ENCODE measurements at places on chromosomes 16 and 17.
A peak's percentile ranks its signal among the peaks of the same experiment; 100 is the strongest.

GRCh38 chr17:7644775-7645174 is 6.0 kb upstream of the ATP1B2 start:
- DNase-seq: no peak
- H3K27ac ChIP-seq: no peak overlapping the region
- H3K27me3 ChIP-seq: no peaks in the 10 kb centered on the region
- H3K36me3 ChIP-seq: no peaks in the 10 kb centered on the region
- no peak overlapping the region for H3K4me3 ChIP-seq
- H3K4me1 ChIP-seq: no peaks in the 10 kb centered on the region

DNA sequence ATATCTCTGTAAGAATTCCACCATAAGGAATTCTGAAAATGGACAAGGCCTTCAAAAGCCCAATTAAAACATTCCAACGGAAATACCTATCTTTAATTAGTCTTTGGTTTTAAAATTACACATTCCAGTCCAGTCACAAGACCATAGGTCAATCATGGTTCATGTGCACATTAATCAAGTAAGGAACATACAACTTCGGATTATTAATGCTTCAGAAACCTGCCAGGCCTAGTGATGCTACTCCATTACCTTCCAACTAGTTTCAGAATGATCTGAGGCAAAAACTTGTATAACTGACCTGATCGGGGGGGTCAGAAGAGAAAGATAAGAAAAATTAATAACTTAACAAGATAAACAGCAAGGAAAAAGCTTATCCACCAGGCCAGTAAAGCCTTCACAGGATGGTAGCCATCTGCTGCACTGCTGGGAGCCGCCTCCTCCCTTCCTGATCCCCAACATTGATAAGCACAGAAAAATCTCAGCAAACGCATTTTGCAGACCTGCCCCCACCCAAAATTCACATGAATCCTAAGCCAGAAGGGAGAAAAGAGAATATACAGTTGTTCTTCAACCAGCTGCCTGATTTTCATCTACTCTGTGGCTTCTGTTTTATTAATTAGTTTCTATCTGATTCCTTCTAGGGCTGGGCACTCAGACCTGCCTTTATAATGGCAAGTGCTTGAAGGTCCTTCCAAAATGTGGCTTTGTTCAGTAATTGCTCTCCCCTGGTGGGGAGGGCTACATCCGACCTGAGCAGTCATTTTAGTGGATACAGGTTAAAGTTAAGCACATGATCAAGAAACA is 6.0 kb downstream of the SDR42E1 start:
- H3K36me3 ChIP-seq: no peaks in the 10 kb centered on the region
- DNase-seq: no peak
- no peak overlapping the region for H3K4me3 ChIP-seq
- H3K27me3 ChIP-seq: no peaks in the 10 kb centered on the region

GRCh38 chr16:16857603-16858283 is 478.8 kb downstream of the NPIPA7 start:
- no peaks in the 10 kb centered on the region for H3K27me3 ChIP-seq
- no peak overlapping the region for H3K4me3 ChIP-seq
- H3K27ac ChIP-seq: no peak overlapping the region
- no peaks in the 10 kb centered on the region for H3K36me3 ChIP-seq
- DNase-seq: no peak

DNA sequence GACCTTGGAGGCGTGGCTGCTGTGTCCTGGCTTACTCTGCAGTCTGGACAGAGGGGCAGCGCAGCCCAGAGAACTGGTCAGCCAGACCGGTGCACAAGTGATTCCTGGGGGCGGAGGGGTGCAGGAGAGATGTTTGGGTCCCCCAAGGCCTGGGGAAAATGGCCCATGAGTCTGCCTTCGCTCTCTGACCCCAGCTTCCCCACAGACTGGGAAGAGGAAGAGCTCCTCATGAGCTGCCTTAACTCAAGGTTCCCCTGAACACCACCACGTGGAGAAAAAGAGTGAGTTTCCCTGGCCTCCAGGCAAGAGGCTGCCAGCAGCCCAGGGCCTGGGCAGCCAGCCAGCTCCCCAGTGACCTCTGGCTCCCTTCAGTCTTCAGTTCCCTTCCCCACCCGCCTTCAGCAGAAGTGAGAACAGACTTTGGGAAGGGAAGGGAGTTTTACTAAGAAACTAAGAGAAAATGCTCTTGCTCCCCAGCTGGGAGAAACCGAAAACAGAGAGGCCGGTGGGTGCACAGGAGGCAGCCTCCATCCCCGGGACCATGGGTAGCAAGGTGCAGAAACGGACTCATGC is 2.0 kb upstream of the C17orf99 start:
- H3K27ac ChIP-seq: peak overlapping the region; percentile 50
- peaks cover 64% of the 10 kb centered on the region for H3K4me1 ChIP-seq
- DNase-seq: peak; percentile 95
- no peaks in the 10 kb centered on the region for H3K36me3 ChIP-seq
- H3K4me3 ChIP-seq: no peak overlapping the region
- H3K27me3 ChIP-seq: no peaks in the 10 kb centered on the region

DNA sequence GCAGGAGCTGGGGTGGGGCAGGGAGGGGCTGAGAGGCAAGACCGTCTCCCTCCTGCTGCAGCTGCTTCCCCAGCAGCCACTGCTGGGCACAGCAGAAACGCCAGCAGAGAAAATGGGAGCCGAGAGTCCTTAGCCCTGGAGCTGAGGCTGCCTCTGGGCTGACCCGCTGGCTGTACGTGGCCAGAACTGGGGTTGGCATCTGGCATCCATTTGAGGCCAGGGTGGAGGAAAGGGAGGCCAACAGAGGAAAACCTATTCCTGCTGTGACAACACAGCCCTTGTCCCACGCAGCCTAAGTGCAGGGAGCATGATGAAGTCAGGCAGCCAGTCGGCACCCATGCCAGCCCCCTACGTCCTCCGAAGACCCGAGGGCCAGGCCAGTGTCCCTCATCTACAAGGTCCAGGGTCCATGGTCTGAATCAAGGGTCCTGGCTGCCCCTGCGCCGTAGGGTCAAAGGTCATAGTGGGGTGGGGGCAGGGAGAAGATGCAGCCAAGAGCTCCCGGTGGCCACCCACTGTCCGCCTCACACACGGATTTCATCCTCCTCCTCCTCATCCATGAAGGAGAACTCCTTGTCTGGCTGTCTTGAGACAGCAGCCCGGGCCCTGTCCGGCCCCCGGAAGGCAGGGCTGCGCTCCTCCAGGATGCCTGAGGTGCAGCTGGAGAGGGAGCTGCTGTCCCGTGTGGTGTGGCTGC is 23.4 kb upstream of the CPSF4L start:
- peaks cover 35% of the 10 kb centered on the region for H3K4me1 ChIP-seq
- DNase-seq: no peak
- no peak overlapping the region for H3K4me3 ChIP-seq
- H3K36me3 ChIP-seq: peaks cover 27% of the 10 kb centered on the region
- H3K27me3 ChIP-seq: no peaks in the 10 kb centered on the region

- no peaks in the 10 kb centered on the region for H3K27me3 ChIP-seq
- no peak overlapping the region for H3K27ac ChIP-seq
- DNase-seq: peak; percentile 12
- H3K36me3 ChIP-seq: peaks cover 63% of the 10 kb centered on the region
- no peaks in the 10 kb centered on the region for H3K4me1 ChIP-seq
Observed at GRCh38 chr16:18834864-18835263, 33.5 kb upstream of the ARL6IP1 start.

GRCh38 chr17:4010754-4011153 is 46.5 kb upstream of the ATP2A3 start:
- DNase-seq: no peak
- H3K4me3 ChIP-seq: no peak overlapping the region
- H3K36me3 ChIP-seq: peaks cover 76% of the 10 kb centered on the region
- no peaks in the 10 kb centered on the region for H3K27me3 ChIP-seq

- H3K27ac ChIP-seq: no peak within 1 kb of the TSS
- H3K36me3 ChIP-seq: no peaks in the 10 kb centered on the region
- H3K4me1 ChIP-seq: peaks cover 33% of the 10 kb centered on the region
- no peaks in the 10 kb centered on the region for H3K27me3 ChIP-seq
- H3K4me3 ChIP-seq: peak within 1 kb of the TSS; percentile 23
Observed at GRCh38 chr16:75116081-75116910, at the start of gene LDHD. TSS of gene LDHD (minus strand) at chr16:75116780. CDS start at chr16:75116720, 60 bp downstream.

GRCh38 chr17:70691150-70691549 is 521.8 kb downstream of the KCNJ2 start:
- H3K4me1 ChIP-seq: no peaks in the 10 kb centered on the region
- no peak overlapping the region for H3K27ac ChIP-seq
- H3K4me3 ChIP-seq: no peak overlapping the region
- no peaks in the 10 kb centered on the region for H3K27me3 ChIP-seq

- no peaks in the 10 kb centered on the region for H3K4me1 ChIP-seq
- DNase-seq: no peak
- no peak overlapping the region for H3K27ac ChIP-seq
Observed at GRCh38 chr17:37233036-37233435, 142.7 kb upstream of the C17orf78 start.

- H3K4me3 ChIP-seq: no peak overlapping the region
- H3K36me3 ChIP-seq: peaks cover 60% of the 10 kb centered on the region
- H3K4me1 ChIP-seq: no peaks in the 10 kb centered on the region
- no peak overlapping the region for H3K27ac ChIP-seq
- DNase-seq: no peak
- H3K27me3 ChIP-seq: no peaks in the 10 kb centered on the region
Observed at GRCh38 chr17:19904412-19904811, 36.7 kb upstream of the ULK2 start.

DNA sequence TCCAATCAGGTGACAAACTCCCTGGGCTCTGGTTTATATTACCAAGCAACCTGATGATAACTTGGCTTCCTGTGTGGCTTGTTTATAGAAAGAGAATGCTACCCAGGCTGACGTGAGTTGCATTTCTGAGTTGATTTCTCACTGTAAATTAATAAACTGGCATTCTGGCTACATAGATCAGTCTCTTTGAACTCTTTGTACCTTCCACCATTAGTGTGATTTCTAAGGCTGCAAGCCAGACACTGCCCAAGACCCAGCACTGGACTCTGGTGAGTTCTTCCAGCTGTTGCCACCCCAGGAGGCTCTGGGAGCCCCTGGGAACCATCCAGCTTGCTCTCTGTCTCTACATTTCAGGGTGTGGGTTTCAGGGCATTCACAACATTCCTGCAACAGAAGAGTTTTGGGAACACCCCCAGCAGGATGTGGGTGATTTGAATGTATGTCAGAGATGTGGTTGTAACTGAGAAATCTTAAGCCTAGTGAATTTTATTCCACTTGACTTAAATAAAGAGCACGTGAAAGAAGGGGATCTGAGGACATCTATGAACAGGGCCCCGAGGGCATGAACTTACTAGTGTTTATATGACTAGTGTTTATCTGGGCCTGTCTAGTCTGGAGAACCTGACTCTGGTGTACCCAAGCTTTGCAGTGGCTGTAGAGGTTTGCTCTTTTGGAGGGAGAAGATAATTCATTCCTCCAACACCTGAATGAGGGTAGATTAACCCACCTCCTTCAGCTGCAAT is 30.3 kb upstream of the LRRC37A start:
- no peaks in the 10 kb centered on the region for H3K36me3 ChIP-seq
- H3K4me3 ChIP-seq: no peak overlapping the region
- H3K4me1 ChIP-seq: peaks cover 13% of the 10 kb centered on the region
- H3K27me3 ChIP-seq: peaks cover 6% of the 10 kb centered on the region
- DNase-seq: no peak

DNA sequence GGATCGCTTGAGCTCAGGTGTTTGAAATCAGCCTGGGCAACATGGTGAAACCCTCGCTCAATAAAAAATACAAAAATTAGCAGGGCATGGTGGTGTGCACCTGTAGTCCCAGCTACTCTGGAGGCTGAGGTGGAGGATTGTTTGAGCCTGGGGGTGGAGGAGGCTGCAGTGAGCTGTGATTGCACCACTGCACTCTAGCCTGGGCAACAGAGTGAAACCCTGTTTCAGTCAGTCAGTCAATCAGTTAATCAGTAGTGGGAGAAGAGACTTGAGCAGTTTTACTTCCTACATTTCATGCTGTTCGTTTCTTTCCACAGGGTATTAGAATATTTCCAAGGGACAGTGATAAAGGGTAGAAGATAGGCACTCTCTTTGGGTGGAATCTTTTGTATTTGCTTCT is 8.8 kb downstream of the MAP3K3 start:
- no peak for DNase-seq
- H3K4me3 ChIP-seq: no peak overlapping the region
- H3K27me3 ChIP-seq: no peaks in the 10 kb centered on the region

- H3K4me3 ChIP-seq: no peak overlapping the region
- H3K27ac ChIP-seq: no peak overlapping the region
Observed at GRCh38 chr16:718389-718788, 2.6 kb upstream of the ANTKMT start.

- peaks cover 6% of the 10 kb centered on the region for H3K27me3 ChIP-seq
- H3K4me1 ChIP-seq: no peaks in the 10 kb centered on the region
- no peak overlapping the region for H3K27ac ChIP-seq
- H3K36me3 ChIP-seq: no peaks in the 10 kb centered on the region
Observed at GRCh38 chr17:2783310-2784030, 12.8 kb upstream of the RAP1GAP2 start.

DNA sequence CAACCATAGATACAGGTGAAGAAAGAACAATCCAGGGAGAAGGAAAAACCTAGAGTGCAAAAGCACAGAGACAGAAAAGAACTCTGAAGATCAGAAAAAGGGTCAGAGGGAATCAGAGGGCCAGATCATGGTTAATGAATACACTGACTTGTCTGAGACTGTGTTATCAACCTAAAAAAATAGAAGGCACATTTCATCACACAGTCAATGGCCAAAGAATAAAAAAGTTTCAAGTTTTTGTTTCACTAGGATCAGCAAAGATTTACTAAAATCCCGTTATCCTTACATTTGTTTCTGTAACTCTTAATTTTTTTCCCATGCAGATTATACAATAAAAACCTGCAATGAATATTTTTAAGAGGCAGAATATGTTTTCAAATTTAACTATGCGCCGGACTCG is 38.5 kb downstream of the CNOT1 start:
- H3K27me3 ChIP-seq: no peaks in the 10 kb centered on the region
- H3K4me3 ChIP-seq: no peak overlapping the region
- peaks cover 39% of the 10 kb centered on the region for H3K36me3 ChIP-seq
- DNase-seq: no peak
- no peak overlapping the region for H3K27ac ChIP-seq
- H3K4me1 ChIP-seq: no peaks in the 10 kb centered on the region

GRCh38 chr17:2755891-2756724 is 6.7 kb upstream of the CCDC92B start:
- H3K27ac ChIP-seq: no peak overlapping the region
- no peak for DNase-seq
- H3K4me1 ChIP-seq: peaks cover 7% of the 10 kb centered on the region
- H3K27me3 ChIP-seq: peaks cover 62% of the 10 kb centered on the region

GRCh38 chr17:42428141-42428944 is 5.3 kb upstream of the CAVIN1 start:
- H3K4me3 ChIP-seq: no peak overlapping the region
- peaks cover 4% of the 10 kb centered on the region for H3K36me3 ChIP-seq
- peak; percentile 87 for DNase-seq
- peak overlapping the region; percentile 80 for H3K27ac ChIP-seq

GRCh38 chr16:57503366-57503765 is 17.1 kb upstream of the DOK4 start:
- no peak for DNase-seq
- no peak overlapping the region for H3K4me3 ChIP-seq
- H3K27me3 ChIP-seq: peaks cover 8% of the 10 kb centered on the region
- peaks cover 15% of the 10 kb centered on the region for H3K4me1 ChIP-seq
- no peak overlapping the region for H3K27ac ChIP-seq
- H3K36me3 ChIP-seq: no peaks in the 10 kb centered on the region

DNA sequence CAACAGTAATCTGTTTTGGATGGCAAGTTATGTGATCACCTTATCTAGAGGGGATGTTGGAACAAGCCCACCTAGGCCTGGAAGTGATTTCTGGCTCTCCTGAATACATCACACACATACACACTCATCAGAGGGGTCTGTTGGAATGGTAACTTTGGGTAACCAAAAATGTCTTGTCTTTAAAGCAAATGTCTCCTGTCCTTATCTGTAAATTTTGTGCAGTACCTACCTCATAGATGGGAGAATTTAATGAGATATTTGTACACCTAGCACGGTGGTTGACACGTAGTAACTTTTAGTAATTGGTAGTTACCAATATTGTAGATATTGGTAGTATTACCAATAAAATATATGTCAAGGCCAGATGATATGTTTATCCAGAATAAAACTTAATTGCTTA is 24.7 kb downstream of the HAPSTR1 start:
- H3K27ac ChIP-seq: no peak overlapping the region
- no peak for DNase-seq
- H3K4me1 ChIP-seq: peaks cover 4% of the 10 kb centered on the region
- peaks cover 21% of the 10 kb centered on the region for H3K36me3 ChIP-seq
